ENCODE measurements at places on chromosomes 5 and 9.
A peak's percentile ranks its signal among the peaks of the same experiment; 100 is the strongest.

- no peak for DNase-seq
These were observed 1070.3 kb upstream of the CDH18 start for GRCh38 chr5:21058289-21058688.

GRCh38 chr9:127293767-127294166 is 29.2 kb downstream of the GARNL3 start:
- peak; percentile 32 for DNase-seq

DNA sequence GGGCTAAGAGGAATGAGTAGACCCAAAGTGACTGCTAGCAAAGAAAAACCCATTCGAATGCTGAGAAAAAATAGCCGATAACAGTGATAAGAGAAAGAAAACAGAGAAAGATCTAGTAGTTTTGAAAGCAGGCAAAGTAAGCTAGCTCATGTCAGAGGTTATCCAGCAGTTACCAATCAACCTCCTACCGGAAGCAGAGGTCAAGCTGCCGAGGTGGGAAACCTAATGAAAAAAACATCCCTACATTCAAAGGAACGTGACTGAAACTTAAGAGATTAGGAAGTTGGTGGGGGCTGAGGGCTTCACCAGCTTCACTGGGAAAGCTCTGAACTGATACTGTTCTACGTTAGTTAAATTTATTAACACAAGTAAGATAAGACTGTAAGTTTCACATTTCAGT is 32.6 kb downstream of the SSBP2 start:
- no peak for DNase-seq

GRCh38 chr5:85345818-85346217 is 961.1 kb upstream of the EDIL3 start:
- no peak for DNase-seq

- peak; percentile 61 for DNase-seq
These were observed 3.0 kb downstream of the DAPK1 start for GRCh38 chr9:87500491-87501270.

DNA sequence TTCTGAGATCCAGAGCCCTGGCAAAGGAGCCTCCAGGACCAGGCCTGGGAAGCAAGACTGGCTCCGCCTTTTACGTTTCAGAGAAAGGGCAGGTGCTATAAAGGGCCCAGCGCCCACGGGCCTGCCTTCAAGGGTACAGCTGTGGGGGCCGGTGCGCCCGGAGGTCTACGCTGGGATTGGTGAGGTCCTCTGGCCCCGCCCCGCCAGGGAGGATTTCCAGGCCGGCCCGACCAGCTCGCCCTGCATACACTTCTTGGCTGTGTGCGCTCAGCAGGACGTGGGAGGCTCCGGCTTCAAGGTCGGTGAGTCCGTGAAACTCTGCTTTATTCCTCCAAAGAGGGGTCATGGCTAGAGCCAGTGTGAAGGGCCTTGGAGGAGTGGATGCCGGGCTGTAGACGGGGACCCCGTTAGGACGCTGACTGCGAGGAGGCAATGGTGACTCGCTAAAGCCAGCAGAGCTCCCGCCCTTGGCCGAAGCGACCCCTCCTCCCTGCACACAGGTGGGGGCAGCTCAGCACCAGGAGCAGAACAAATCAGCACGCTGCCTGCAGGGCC is at the start of gene CKMT2:
Gene CKMT2 (plus strand): TSS at position 243 of the 555 bp plus-strand sequence. CDS start 17,811 bp downstream, outside the sequence.
- DNase-seq = no peak

DNA sequence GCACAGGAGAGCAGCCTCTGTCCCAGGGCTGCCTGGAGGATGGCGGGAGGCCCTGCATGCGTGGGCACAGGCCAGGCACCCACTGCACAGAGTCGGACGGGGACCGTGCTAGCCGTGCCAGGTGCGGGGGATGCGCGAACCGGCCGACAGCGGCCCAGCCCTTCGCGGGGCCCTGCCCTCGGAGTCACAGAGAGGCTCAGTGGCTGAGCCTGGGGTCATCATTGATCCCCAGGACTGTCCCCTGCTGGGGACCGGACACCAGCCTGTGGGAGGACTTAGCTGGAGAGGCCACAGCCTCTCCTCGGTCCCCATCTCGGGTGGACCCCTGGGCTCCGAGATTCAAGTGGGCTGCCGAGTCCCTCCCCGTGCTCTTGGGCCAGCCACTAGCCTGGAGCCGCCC is 19.1 kb upstream of the LAMC3 start:
- no peak for DNase-seq

DNA sequence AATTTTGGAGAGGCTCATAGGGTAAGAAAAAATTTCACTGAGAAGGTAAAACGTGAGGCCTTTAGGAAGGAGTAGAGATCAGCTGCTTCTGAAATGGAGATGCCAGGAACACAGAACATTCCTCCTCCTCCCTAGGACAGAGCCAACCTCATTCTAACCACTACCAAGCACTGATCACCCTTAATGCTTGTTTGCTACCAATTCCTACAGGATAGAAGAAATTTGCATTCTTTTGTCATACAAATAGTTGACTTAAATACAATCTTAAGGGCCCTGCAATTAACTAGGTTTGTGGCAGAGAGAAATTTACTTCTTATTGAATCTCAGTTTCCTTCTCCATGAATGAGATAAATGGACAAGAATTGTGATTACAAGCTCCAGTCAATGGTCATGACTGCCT is 780.2 kb upstream of the WWC1 start:
- DNase-seq = no peak

DNA sequence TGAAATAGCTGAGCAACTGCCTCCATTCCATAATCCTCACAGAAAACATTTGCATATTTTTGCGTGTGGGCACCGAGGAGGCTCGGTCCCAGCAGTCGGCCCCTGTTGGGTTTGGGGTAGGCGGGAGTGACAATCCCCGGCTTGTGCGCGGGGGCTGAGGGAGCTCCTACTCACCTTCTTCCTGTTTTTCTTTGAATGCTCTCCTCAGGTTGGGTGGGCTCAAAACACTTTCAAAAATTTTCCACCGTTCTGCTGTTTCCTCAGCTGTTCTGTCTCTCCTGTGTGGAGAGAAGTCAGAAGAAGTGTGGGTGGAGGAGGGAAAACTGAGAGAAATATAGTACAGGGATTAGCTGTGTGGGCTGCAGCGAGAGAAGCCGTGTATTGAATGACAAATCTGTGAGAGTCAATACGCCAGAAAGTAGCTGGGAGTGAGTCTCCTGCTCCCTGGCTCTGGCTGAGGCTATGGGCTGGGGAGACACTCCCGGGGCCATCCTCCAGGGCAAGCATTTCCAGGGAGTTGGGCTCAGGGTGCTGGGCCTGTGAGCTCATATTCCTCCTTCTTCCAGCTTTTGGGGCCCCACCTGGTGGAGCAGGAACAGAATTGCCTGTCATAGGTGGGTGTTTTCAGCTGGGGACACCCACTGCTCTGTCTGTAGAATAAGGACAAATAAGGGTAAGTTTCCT is 84.7 kb downstream of the CMYA5 start:
- DNase-seq = peak; percentile 41

DNA sequence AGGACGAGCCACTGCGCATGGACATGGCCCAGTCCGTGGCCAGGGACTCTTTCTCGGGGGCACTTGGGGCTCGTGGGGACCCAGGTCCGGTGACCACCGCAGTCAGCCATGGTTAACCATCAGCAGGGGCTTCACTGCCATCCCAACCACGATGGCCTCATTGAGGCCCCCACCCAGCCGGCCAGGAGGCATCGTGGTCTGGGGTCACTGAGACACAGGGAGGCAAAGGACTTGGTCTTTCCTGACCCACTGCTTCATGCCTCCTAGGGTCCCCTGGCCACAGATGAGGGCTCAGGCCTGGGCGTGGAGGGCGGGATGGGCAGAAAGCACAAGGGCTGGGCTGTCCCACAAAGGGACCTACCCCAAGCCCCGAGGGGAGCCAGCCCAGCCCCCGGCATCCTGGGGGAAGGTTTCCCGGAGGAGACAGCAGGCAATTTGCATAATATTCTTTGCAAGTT is 6.6 kb downstream of the NACC2 start:
- DNase-seq = no peak

DNA sequence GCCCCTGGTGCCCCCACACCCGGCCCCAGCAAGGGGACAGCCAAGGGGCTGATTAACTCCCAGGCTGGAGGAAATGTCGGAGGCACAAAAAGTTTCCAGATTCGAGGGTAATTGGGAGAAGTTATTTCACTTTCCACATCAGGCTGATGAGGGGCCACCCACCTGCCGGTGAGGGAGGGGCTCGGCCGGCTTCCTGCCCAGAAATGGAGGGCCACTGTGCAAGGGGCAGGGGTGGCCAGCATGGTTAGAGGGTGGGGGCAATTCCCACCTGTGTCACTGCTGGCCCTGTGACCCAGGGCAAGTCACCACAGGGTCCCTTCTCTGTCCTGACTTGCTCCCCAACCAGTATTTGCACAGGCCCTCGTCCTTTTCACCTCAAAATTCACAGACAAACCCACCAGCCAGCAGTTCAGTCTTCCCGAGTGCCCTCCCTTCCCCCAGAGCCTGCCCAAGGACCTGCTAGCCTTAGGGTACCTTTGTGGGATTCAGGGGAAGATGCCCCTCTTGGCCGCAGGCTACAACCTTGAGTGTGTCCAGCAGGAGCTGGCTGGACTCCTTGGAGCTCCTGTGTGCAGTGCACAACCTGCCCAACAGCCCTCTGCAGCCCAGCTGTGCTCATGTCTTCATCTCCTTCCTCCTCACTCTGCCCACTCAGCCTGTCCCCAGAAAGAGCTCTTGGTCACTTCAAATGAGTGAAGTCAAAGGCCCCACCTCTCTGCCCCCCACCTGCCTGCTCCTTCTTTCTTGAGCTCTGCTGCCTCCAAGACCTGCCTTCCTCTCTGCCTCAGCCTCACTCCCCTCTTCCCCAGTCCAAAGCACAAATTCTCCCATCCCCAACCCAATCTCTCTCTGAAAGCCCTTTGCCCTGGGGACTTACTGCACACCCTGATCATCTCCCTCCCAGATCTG is 130.5 kb downstream of the BARX1 start:
- DNase-seq = no peak

- DNase-seq = no peak
These were observed 176.6 kb upstream of the FREM1 start for GRCh38 chr9:15086778-15087324.

DNA sequence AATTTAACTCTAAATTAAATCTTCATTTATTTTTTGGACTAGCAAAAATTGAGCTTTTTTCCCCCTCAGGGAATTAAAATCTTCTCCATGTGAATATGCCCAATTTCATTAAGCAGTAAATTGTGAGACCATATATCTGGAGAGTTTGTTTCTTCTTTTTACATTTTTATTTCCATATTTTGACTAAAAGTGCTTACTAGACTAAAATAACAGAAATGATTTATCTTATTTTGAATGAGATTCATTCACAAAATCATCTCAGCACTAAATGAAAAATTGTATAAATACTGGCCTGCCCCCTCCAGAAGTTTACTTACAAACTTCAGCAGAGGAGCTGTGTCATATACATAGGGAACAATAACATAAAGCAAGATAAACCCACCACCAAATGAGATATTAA is 26.6 kb downstream of the MAPKAP1 start:
- no peak for DNase-seq

GRCh38 chr9:86503314-86503713 is 149.1 kb upstream of the TUT7 start:
- no peak for DNase-seq

GRCh38 chr9:115616666-115617239 is 498.8 kb upstream of the TNC start:
- DNase-seq = no peak

DNA sequence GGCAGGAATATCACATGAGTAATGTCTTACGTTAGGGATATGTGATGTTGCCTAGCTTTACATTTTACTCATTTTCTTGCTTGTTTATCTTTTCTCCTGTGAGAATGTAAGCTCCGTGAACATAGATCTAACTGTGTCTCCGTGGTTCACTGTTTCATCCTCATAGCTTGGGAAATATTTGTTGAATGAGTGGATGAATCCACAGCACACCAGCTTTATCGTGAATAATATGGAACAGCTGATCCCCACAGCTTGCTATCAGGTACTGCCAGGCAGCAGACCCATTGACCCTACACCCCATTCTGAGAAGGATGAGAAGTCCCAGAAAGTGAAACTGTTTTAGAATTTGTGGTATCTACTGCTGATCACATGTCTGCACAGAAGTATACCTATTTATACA is 106.8 kb upstream of the FBN2 start:
- no peak for DNase-seq

GRCh38 chr9:16626577-16627130 is 243.8 kb downstream of the BNC2 start:
- peak; percentile 12 for DNase-seq

- DNase-seq = no peak
These were observed 172.2 kb downstream of the APBA1 start for GRCh38 chr9:69499959-69500358.

DNA sequence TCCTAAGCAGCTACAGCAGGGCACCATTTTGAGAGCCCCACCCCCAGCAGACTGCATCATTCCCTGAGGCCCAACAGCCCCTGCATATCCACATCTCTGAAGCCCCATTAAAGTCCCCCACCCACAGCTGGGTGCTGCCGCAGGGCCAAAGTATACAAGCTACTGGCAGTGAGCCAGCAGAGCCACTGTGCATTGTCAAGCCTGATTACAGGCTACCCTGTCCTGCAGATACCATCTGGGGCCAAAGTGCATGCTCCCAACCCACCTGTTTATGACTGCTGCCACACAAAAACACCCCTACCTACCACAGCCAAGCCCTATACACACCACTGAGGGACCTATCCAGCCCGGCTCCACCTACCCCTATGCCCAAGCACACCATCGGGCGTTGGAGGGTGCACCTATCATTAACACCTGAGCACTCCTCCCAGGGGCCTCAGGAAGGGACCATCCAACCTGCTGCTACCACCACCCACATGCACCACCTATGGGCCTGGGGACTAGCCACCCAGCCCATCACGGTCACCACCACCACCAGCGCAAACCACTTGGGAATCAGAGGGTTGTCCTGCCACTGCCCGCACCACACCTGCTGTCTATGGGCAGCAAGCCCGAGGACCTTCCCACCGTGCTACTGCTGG is 105.0 kb downstream of the PLPP1 start:
- no peak for DNase-seq

- DNase-seq = no peak
These were observed 6.9 kb upstream of the ABCA1 start for GRCh38 chr9:104934691-104935500.

GRCh38 chr9:104633976-104634520 is 16.0 kb upstream of the OR13C9 start:
- no peak for DNase-seq

GRCh38 chr9:1639166-1639565 is 376.0 kb upstream of the SMARCA2 start:
- DNase-seq = no peak

- no peak for DNase-seq
These were observed 48.9 kb downstream of the PTPN3 start for GRCh38 chr9:109449036-109449798.

DNA sequence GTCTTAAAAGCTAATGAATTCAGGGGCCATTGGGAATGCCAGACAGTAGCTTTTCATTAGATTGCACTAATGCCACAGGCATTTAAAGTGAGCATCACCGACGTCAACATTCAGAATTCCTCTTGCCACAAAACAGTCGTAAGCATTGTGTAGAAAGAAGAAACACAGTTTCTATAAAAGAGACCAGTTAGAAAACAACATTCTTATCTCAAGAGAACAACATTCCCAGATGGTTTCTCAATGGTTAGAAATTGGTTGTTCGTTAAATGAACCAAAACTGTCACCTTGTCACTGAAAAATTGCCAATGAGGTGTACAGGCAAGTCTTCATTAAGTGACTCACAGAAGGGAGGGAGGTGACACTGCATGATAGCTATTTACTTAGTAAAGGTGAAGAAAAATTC is 401.6 kb upstream of the PRR16 start:
- DNase-seq = no peak

- no peak for DNase-seq
These were observed 28.8 kb downstream of the IL12B start for GRCh38 chr5:159301466-159301865.

- DNase-seq = no peak
These were observed 124.4 kb upstream of the MSX2 start for GRCh38 chr5:174599992-174600391.

- no peak for DNase-seq
These were observed 24.0 kb upstream of the FRMPD1 start for GRCh38 chr9:37626708-37627292.
